Cortex of kidney (tissue), 1 donor: ENCODE measurements at places on chromosomes 1 and 21.

DNA sequence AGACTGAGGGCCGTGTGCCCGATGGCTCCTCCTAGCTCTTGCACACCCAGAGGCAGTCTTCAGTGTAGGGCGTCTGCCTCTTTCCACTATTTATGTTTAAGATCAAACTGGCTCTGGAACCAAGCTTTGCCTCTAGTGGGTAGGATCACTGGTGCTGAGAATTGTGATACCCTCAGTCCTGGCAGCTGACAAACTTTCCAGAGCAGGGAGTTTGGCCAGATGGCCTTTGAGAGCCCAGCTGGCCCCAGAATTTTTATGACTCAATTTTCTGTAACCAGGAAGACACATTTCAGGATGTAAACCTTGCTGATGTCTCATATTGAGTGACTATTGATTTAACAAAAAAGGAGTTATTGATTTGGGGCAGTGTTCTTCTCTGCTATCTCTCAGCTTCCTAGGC lies 6.7 kb downstream of the COQ8A start:
- no peak for DNase-seq

- DNase-seq: no peak
Observed at GRCh38 chr1:12438349-12438924, 179.6 kb downstream of the DHRS3 start.

- DNase-seq: no peak
Observed at GRCh38 chr1:59340411-59341307, 43.8 kb downstream of the FGGY start.

DNA sequence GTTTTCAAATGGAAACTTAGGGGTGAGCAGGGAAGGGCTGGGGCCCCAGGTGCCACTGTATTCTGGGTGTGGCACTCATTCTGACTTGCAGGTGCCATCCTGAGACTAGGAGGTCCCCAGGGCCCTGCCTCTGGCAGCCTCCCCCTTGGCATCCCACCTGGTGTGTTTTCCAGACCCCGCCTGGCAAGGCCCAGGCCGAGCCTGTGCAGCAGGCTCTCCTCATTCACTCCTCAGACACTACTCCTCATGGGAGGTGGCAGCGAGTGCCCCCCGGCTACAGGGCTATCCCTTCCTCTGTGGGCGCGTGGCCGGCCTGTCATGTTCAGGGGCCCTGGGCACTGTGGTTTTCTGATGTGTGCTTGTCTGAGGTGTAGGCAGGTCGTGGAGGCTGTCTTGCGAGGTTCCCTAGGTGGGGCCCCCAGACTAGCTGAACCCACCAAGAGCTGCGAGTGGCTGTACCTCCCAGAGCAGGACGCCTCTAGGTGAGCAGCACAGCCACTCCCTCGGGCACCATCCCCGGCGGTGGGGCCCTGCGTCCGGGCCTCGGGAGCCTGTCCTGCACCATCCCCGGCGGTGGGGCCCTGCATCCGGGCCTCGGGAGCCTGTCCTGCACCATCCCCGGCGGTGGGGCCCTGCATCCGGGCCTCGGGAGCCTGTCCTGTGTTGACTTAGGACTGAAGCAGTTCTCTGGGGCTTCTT lies 13.2 kb downstream of the SLX9 start:
- no peak for DNase-seq

DNA sequence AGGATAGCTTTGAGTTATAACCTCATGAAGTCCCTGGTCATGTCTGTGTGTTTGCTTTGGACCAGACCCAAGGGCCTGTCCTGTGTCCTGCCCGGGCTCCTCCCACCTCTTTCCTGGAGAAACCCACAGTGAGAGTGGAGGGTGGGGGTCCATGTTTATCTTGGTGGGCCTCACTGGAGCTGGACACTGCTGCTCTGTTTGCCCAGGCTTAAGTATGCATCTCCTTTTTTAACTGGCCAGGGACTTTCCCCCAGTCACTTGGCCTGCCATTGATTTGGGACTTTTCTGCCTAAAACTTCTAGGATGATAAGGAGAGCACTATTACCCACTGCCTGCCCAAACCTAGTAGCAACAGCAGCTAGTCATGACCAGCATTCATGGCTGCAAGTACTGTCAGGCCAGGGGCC lies 49.8 kb downstream of the DDR2 start:
- DNase-seq: no peak

GRCh38 chr1:36156329-36157114 lies 562 bp downstream of the MAP7D1 start:
- no peak for DNase-seq

DNA sequence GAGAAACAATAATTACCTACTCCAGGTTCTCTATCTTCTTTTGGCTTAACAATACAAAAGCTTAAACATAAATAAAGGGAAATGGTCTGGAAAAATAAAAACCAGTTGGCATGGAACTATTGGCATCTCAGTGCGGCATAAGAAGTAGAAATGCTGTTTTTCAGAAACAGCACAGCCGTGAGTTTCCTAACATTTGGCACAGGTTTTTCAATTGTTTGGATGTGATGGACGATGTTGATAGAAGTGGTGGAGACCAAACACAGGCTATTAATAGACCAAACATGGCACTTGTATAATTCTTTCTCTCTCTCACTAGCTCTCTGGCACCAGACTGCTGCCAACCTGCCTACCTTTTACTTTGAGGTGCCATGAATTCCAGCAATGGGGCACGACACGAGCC lies 36.2 kb downstream of the KCNN3 start:
- no peak for DNase-seq

GRCh38 chr21:42186591-42186990 lies 32.3 kb upstream of the ABCG1 start:
- DNase-seq: no peak

GRCh38 chr1:42937141-42937696 lies 21.4 kb downstream of the SLC2A1 start:
- no peak for DNase-seq

- DNase-seq: no peak
Observed at GRCh38 chr1:53016705-53017104, 45.3 kb upstream of the PODN start.

GRCh38 chr1:15492596-15492995 lies 16.7 kb downstream of the CELA2B start:
- no peak for DNase-seq

DNA sequence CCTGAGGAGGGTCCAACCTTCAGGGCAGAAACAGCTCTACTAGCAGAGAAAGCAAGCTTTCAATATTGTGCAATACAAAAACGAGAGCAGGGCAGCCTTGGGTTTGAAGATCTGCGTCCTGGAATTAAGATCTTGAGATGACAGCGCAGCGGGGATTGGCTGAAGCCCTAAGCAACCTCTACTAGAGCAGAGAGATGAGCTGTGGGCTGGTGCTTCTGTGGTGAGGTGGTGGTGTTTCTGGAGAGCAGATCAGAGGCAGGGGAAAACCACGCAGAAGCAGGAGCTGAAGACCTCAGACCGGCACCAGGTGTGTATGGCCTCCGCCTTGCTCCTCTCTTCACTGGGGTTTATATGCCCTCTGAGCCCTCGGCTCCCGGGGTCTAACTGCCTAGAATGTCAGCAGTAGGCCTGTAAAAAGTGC lies 12.5 kb downstream of the TRAF3IP3 start:
- DNase-seq: no peak

DNA sequence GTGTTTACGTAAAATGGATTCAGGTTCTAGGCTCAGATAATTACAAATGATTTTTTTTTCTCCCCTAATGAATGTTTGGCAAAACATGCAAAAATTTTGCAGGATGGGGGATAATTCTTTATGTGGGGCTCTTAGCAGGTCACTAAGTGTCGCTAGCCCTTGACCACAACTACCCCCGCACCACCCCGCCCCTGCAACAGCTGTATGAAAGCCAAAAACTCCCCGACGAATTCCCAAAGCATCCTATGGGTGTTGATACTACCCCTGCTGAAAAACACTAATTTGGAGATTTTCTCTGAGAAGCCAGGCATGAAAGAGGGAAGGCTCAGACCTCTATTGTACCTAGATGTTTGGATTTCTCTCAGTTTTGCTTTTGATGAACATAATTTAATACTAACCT lies 243.0 kb downstream of the TRABD2B start:
- no peak for DNase-seq

GRCh38 chr1:52454127-52454526 lies 49.7 kb downstream of the PRPF38A start:
- no peak for DNase-seq

DNA sequence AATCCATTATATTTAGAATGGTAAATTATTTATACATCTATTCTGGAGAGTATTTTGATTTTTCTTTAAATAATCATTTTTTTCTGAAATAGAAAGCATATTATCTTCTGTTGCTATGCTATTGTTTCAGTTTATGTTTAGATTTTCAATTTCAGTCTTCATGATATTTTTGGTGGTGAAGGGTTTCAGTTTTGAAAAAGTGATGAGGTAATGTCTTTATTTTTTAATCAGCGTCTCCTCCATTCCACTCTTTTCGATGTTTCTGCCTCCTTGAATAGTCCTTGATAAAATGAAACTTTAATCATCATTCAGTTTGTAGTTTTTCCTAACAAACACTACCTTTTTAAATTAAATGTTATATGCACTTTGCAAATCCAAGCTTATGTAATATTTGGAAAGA lies 428.6 kb downstream of the PTPRC start:
- DNase-seq: no peak
